ENCODE measurements at places on chromosomes 16 and 17. TPM values are rescaled to one million over a fixed set of nuclear protein-coding genes. Genes with fewer than 3 reads are reported as not detected.
A peak's percentile ranks its signal among the peaks of the same experiment; 100 is the strongest.

Gene ZNF263
- polyA plus RNA-seq: 26.4 TPM

GRCh38 chr17:70929226-70929625 lies 759.9 kb downstream of the KCNJ2 start:
- H3K4me1 ChIP-seq: no peaks in the 10 kb centered on the region
- H3K27me3 ChIP-seq: no peaks in the 10 kb centered on the region
- H3K27ac ChIP-seq: no peak overlapping the region
- H3K4me3 ChIP-seq: no peak overlapping the region

GRCh38 chr16:25051406-25052150 lies 36.4 kb upstream of the ARHGAP17 start:
- peak; percentile 39 for DNase-seq
- H3K4me3 ChIP-seq: no peak overlapping the region
- no peaks in the 10 kb centered on the region for H3K36me3 ChIP-seq
- peak overlapping the region; percentile 12 for H3K27ac ChIP-seq
- H3K4me1 ChIP-seq: peaks cover 3% of the 10 kb centered on the region

- no peak overlapping the region for H3K4me3 ChIP-seq
- no peak overlapping the region for H3K27ac ChIP-seq
- H3K4me1 ChIP-seq: no peaks in the 10 kb centered on the region
- DNase-seq: no peak
Observed at GRCh38 chr17:45812102-45812501, 28.0 kb downstream of the CRHR1 start.

- H3K4me3 ChIP-seq: no peak overlapping the region
- H3K4me1 ChIP-seq: peaks cover 40% of the 10 kb centered on the region
- H3K27ac ChIP-seq: peak overlapping the region; percentile 76
- no peaks in the 10 kb centered on the region for H3K36me3 ChIP-seq
- H3K27me3 ChIP-seq: no peaks in the 10 kb centered on the region
- DNase-seq: peak; percentile 13
Observed at GRCh38 chr16:85396879-85397871, 215.9 kb upstream of the GSE1 start.

DNA sequence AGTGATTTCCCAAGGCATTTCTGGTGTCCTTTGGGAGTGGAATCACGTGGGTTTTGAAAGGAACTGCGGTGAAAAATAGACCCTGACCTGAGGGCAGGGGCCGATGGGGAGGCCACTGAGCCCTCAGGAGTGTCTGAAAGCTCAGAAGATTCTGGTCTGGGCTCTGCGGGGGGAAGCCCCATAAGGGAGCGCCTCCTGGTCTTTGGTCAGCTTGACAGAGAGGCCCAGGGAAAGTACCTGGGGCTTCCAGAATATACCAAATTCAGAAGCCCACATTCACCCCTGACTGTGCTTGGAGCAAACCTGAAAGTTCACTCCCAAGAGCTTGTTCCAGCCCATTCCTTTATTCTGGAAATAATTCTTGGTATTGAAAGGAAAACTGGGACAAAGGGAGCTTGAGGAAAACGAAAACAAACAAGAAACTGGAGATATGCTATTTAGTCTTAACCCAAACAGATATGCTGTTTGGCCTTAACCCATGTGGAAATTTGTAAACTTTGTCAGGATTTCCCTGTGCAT lies 23.2 kb upstream of the NAGLU start:
- DNase-seq: no peak
- H3K4me3 ChIP-seq: no peak overlapping the region
- H3K27me3 ChIP-seq: no peaks in the 10 kb centered on the region
- peaks cover 9% of the 10 kb centered on the region for H3K4me1 ChIP-seq
- no peaks in the 10 kb centered on the region for H3K36me3 ChIP-seq

Gene NUDT16L1
- polyA plus RNA-seq: 28.1 TPM

Gene SUMO2
- 65.6 TPM for polyA plus RNA-seq

Gene OR3A2
- 0.07 TPM for polyA plus RNA-seq

DNA sequence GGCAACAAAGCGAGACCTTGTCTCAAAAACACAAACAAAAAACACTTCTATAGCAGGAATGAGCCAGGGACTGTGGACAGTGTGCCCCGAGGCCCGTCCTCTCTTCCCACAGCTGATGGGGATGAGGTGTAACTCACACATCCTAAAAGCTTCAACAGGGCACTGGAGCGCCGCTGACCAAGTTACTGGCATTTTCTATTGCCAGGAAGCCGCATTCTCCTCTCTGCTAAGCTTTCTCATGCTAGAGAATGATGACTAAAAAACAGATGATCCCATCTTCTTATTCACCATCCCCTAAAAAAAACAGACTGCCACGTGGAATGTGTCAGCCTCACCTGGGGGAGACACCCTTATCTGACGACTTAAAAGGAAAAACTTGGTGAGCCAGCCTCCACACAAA lies 16.3 kb downstream of the CARHSP1 start:
- no peaks in the 10 kb centered on the region for H3K36me3 ChIP-seq
- no peak overlapping the region for H3K4me3 ChIP-seq
- peaks cover 18% of the 10 kb centered on the region for H3K4me1 ChIP-seq

Gene OTOP2
- polyA plus RNA-seq: 0.03 TPM
